Pancreas (tissue), 10 donors: ENCODE measurements at places on chromosomes 4 and X. TPM values are rescaled to one million over a fixed set of nuclear protein-coding genes. Genes with fewer than 3 reads are reported as not detected.

- peak overlapping the region; percentile 92 for H3K27ac ChIP-seq
- peak overlapping the region; percentile 72 for H3K4me3 ChIP-seq
- H3K4me1 ChIP-seq, result no peaks in the 10 kb centered on the region
- no peak for DNase-seq
- H3K36me3 ChIP-seq, result no peaks in the 10 kb centered on the region
- no peaks in the 10 kb centered on the region for H3K27me3 ChIP-seq
Observed at GRCh38 chrX:47483306-47484268, 565 bp upstream of the ZNF41 start.

- no peak overlapping the region for H3K4me3 ChIP-seq
- H3K4me1 ChIP-seq, result no peaks in the 10 kb centered on the region
- no peaks in the 10 kb centered on the region for H3K27me3 ChIP-seq
- no peak overlapping the region for H3K27ac ChIP-seq
- DNase-seq, result no peak
Observed at GRCh38 chr4:149531861-149532260, 283.8 kb downstream of the IQCM start.

DNA sequence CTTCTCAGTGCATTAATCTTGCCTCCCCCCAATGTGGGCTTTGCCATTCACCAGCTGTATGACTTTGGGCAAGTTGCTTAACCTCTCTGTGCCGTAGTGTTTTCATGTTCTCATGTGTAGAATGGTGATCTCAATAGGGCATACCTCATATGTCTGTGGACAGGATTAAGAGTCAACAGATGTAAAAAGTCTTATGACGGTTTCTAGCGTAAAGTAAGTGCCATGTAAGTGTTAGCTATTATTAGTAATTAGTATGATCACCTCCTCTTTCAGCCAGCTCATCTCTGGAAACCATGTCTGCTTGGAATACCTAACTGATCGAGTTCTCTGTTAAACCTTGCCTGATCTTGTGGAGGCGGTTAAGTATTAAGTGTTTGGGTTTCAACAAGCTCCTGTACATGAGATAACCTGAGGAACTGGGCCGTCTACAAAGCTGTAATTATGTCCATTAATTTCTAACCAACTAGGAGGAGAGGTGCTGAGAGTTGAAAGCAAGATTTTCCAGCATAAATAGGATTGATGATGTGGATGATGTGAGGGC lies 66.3 kb downstream of the TSC22D3 start:
- H3K4me1 ChIP-seq, result peaks cover 5% of the 10 kb centered on the region
- no peaks in the 10 kb centered on the region for H3K36me3 ChIP-seq
- no peak overlapping the region for H3K4me3 ChIP-seq

DNA sequence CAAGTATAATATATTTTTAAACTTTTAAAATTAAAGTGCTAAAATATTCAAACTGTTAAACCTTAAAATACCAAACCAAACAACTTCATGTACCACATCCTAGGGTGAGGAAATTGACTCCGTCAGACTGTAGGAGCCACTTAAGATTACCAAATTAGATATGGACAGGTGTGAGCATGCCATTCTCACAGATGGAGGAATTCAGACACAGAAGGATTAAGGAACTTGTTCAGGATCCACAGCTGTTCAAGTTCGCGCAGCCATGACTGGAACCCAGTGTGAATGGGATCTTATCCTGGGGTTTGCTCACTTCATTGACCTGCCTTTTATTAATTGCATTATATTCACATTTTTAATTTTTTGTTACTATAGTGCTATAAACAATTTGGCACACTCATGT lies 224.9 kb upstream of the PCDH7 start:
- no peak for DNase-seq
- H3K36me3 ChIP-seq, result no peaks in the 10 kb centered on the region
- H3K4me1 ChIP-seq, result no peaks in the 10 kb centered on the region
- H3K4me3 ChIP-seq, result no peak overlapping the region
- no peaks in the 10 kb centered on the region for H3K27me3 ChIP-seq

DNA sequence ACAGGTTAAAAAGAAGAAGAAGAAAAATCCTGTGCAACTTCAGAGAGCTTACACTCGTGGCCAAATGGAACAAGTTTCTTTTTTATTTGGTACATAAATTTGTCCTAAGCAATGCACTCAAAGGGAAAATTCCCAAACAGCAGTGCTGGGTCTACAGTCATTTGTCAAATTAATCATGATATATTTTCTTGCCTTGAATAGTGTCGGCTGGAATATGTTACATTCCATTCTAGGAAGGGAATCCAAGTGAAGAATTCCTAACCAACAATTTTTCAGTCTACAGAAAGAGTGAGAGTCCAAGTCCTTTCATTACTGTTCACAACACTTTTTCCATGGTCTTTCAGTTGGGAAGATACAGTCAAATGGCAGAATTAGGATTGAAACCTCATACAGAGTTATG lies 63.9 kb downstream of the HAND2 start:
- H3K4me1 ChIP-seq, result no peaks in the 10 kb centered on the region
- no peak overlapping the region for H3K4me3 ChIP-seq
- H3K27me3 ChIP-seq, result no peaks in the 10 kb centered on the region

DNA sequence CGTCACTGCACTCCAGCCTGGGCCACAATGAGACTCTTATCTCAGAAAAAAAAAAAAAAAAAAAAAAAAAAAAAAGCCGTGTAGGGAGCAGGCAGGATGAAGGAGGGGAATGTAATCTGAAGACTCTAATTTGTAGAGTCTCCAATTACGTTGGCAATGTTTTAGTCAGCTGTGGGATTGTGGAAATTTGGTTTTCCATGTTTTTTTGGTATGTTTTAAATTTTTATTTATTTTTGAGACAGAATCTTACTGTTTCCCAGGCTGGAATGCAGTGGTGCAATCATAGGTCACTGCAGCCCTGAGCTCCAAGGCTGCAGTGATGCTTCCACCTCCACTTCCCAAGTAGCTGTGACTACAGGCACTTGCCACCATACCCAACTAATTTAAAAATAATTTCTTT lies 56.5 kb downstream of the NSD2 start:
- no peak overlapping the region for H3K27ac ChIP-seq
- no peaks in the 10 kb centered on the region for H3K36me3 ChIP-seq
- no peaks in the 10 kb centered on the region for H3K27me3 ChIP-seq
- H3K4me1 ChIP-seq, result no peaks in the 10 kb centered on the region
- no peak for DNase-seq

The MAP7D2 gene
- total RNA-seq, result 0.37 TPM

GRCh38 chr4:69781458-69782418 lies 21.3 kb upstream of the SULT1B1 start:
- no peak overlapping the region for H3K27ac ChIP-seq
- H3K4me1 ChIP-seq, result no peaks in the 10 kb centered on the region
- no peak overlapping the region for H3K4me3 ChIP-seq
- no peaks in the 10 kb centered on the region for H3K27me3 ChIP-seq
- H3K36me3 ChIP-seq, result no peaks in the 10 kb centered on the region
- no peak for DNase-seq

DNA sequence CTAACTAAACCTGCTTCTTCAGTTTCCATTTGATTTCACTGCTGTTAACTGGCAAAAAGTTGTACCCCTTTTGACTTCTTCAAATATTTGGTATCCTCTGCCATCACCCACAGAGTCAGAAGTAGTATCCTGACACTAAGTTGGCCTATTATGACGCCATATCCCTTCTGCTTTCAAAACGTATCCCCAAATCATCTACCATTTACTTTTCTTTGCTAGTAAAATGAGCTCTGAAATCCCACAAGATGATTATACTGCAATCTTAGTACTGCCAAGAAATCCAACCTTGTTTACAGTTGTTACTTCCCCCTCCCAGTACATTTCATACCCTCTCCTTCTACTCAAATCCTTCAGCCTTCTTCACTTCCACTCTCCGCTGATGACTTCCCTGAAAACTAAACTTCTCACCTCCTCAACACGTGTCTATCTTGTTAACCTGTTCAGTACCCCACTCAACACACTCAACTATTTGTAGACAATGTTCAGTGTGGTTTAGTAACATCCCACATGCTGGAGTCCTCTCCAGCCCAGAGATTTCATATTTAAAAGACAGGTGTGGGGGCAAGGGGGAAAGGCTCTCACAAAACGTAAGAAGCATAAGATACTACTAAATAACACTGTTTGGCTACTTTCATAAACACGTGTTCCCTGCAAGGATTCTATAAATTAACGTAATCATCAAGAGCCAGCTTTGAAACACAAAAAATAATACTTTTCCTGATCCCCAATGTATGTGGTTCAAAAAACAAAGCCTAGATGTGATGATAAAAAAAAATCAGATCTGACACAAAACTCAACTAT lies 1.3 kb downstream of the NAF1 start:
- peak overlapping the region; percentile 92 for H3K4me3 ChIP-seq
- no peaks in the 10 kb centered on the region for H3K36me3 ChIP-seq

DNA sequence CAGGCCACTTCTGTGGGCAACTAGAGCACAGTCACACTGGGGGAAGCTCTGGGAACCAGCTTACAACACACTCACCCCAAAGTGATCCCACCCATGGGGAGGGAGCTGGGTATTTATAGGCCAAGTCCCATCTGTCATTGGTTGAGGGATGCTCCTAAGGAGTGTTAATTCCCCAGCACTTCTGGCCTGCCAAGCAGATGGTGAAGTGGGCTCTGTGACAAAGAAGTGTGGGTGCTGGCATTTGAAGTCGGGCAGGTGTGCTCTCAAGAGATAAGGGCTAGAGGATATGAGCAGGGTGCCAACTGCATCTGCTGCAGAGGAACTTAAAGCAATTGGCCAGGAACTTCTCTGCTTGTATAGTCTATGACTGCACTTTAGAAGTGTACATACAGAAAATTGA lies 30.9 kb downstream of the PTCHD1 start:
- no peaks in the 10 kb centered on the region for H3K36me3 ChIP-seq
- no peaks in the 10 kb centered on the region for H3K27me3 ChIP-seq
- no peak overlapping the region for H3K4me3 ChIP-seq
- H3K4me1 ChIP-seq, result no peaks in the 10 kb centered on the region
- DNase-seq, result no peak
- no peak overlapping the region for H3K27ac ChIP-seq

The ODAM gene
- total RNA-seq, result not detected

DNA sequence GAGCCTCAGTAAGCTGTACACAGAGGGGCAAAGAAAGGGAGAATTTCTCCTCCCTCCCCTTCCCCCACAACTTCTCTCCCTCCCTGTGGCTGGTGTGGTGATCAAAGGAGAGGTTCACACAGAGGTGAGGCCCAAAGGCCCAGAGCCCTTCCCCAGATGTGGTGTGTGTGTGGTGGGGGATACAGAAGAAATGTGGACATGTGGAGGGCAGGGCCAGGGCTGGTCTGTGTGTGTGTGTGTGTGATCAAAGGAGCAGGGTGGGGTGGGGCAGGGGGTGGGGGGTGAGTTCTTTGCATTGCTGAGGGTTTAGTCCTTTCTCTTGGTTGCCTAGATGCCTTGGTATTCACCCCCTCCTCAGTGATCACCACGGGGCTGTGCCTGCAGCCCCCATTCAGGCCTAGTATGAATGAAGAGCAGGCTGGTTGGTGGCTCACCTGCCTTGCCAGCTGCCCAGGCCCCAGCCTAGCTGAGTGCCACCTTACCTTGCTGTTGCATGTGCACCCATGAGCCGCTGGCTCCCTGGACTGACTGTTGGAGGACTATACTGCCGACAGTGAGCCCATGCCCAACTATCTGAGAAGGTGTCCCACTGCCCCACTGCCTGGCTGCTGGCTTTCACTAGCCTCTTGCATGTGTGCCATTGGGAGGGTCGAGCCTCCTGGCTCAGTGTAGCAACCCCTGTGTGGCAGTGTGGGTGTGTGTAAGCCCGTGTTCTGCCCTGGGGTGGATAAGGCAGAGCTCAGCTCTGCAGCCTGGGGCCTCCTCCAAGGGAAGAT lies 101.9 kb downstream of the EFNB1 start:
- H3K4me3 ChIP-seq, result no peak overlapping the region
- H3K27ac ChIP-seq, result no peak overlapping the region
- H3K36me3 ChIP-seq, result no peaks in the 10 kb centered on the region

GRCh38 chr4:8353158-8353669 lies 83.7 kb downstream of the HTRA3 start:
- H3K27me3 ChIP-seq, result no peaks in the 10 kb centered on the region
- no peak overlapping the region for H3K4me3 ChIP-seq
- H3K36me3 ChIP-seq, result no peaks in the 10 kb centered on the region

DNA sequence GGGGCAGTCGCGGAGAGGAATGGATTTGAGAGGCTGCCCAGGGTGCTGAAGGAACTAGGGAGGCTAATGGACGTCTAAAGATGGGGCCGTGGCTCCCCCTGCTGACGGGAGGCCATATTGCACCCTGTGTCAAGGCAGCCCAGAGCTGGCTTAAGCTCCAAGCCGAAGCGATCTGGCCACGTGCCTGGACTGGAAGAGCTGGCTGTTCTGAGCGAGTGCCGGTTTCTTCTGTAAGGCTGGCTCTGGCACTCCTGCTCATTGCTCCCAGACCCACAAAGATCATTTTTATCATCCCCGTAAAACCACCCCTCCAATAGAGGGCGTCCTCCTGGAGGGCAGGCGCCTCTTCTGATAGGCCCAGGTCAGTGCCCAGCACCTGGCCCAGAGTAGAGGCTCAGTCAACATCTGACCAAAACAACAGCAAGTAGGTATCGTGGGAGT lies 5.6 kb downstream of the PNCK start:
- H3K4me3 ChIP-seq, result no peak overlapping the region
- peak; percentile 89 for DNase-seq
- H3K36me3 ChIP-seq, result no peaks in the 10 kb centered on the region
- no peaks in the 10 kb centered on the region for H3K4me1 ChIP-seq
- H3K27ac ChIP-seq, result no peak overlapping the region

The VSIG4 gene
- 12.0 TPM for total RNA-seq

The DUSP21 gene
- total RNA-seq, result not detected

- H3K27me3 ChIP-seq, result no peaks in the 10 kb centered on the region
- peak; percentile 77 for DNase-seq
- no peaks in the 10 kb centered on the region for H3K36me3 ChIP-seq
- no peaks in the 10 kb centered on the region for H3K4me1 ChIP-seq
Observed at GRCh38 chr4:54539500-54540029, 118.2 kb upstream of the KIT start.

GRCh38 chrX:39678914-39679313 lies 418.8 kb downstream of the BCOR start:
- H3K27ac ChIP-seq, result no peak overlapping the region
- H3K27me3 ChIP-seq, result no peaks in the 10 kb centered on the region
- H3K36me3 ChIP-seq, result no peaks in the 10 kb centered on the region
- H3K4me3 ChIP-seq, result no peak overlapping the region
- DNase-seq, result no peak

DNA sequence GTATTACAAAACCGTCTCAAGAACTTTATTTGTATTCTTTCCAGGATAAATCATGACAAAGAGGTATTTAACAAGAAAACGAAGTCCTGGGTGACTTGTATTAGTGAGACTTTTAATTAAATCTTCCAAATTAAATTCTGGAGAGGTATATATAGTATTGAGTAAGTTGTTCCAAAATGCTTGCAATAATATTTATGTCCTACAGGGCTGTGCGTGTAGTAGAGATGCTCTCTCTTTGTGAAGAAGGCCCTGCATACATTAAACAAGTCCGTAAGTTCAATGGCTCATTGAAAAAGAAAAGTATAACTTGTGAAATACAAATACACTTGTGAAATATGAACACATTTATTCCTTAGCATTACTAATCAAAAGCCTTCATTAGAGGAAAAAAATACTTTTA lies 211.4 kb downstream of the ARHGAP24 start:
- no peak for DNase-seq
- no peaks in the 10 kb centered on the region for H3K36me3 ChIP-seq
- no peaks in the 10 kb centered on the region for H3K27me3 ChIP-seq
- H3K27ac ChIP-seq, result no peak overlapping the region
- H3K4me1 ChIP-seq, result no peaks in the 10 kb centered on the region
- no peak overlapping the region for H3K4me3 ChIP-seq

The HMGB3 gene
- 5.1 TPM for total RNA-seq

The ZBED1 gene
- 27.5 TPM for total RNA-seq

The SETD7 gene
- total RNA-seq, result 20.0 TPM

- DNase-seq, result no peak
- no peaks in the 10 kb centered on the region for H3K36me3 ChIP-seq
- H3K4me3 ChIP-seq, result no peak overlapping the region
Observed at GRCh38 chrX:22538580-22538979, 265.9 kb downstream of the CBLL2 start.

The TSPAN7 gene
- total RNA-seq, result 18.9 TPM
